CD4-positive, alpha-beta T cell treated with Interleukin-4 for 4 hours (primary cell): ENCODE measurements at places on chromosomes 16 and 17.
A peak's percentile ranks its signal among the peaks of the same experiment; 100 is the strongest.

- DNase-seq: peak; percentile 72
These were observed 7.6 kb upstream of the CYTH1 start for GRCh38 chr17:78789663-78790181.

DNA sequence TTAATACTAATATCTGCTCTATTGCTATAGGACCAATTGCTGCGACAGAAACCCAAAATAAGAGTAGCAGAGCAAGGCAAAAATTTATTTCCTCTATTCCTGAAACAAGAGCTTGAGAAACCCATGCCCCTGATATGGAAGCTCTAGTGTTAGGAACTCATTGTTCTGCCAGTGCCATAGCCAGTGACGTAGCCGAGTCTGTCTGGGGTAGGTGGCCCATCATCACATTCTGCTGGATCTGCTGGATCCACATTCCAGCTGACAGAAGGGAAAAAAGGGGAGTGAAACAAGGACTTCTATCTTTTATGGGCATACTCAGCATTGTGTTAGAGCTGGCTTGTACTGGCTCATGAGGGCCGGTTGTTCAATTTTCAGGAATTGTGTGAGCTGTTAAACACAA is 248.9 kb upstream of the MON1B start:
- DNase-seq: no peak

DNA sequence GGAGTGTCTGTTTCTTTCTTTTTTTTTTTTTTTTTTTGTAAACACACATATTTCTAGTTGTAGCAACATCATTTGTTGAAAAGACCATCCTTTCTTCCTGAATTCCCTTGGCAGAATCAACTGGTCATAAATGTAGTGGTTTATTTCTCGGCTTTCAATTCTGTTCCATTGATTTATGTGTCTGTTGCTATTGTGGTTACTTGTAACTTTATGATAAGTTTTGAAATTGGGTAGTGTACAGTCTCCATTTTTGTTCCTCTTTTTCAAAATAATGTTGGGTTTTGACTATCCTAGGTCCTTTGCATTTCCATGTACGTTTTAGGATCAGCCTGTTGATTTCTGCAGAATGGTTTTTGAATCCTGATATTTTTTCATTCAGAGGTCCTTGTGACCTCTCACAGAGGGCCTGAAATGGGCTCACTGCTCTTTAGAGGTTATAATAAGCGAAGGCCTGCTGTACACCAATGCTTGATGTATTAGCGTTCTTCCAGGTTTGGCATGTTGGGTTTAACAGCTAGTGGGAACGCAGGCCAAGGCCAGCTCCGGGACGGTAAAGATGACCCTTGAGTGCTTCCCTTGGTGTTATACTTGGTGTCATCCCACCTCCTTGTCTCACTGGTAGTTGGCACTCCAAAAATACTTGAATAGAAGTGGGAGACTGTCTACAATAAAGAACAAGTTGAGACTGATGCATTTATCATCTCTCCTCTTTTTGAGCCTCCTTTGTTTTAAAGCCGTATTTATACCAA is 43.8 kb downstream of the ZNRF1 start:
- DNase-seq: no peak

- no peak for DNase-seq
These were observed 23.3 kb downstream of the CEP295NL start for GRCh38 chr17:78879635-78880186.

GRCh38 chr16:80084614-80085013 is 456.2 kb upstream of the DYNLRB2 start:
- DNase-seq: peak; percentile 11

DNA sequence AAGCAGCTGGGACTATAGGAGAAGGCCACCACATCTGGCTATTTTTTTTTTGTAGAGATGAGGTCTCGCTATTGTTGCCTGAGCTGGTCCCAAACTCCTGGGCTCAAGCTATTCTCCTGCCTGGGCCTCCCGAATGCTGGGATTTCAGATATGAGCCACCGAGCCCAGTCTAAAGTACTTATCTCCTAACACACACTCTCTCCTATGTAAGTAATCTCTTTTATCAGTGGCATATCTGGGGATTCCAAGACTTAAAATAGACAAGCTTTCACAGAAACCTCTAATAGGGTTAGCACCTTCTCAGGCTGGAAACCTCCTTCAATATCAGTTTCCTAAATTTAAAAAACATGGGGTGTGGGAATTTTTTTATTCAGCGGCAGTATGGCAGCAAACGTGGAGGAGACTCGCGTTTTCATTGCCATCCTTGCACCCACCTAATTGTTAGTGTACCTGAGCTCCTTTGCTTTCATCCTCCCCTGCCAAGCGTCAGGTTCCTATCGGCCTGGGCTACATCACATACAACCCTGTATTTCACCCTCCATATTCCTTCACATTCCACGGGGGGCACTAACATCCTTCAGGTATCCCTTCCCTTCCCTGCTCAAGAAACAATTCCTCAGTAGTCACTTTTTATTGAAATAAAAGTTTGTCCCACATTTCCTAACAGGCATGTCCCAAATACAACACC is 1.1 kb downstream of the EZH1 start:
- no peak for DNase-seq

GRCh38 chr17:73122953-73123605 is 30.6 kb upstream of the SLC39A11 start:
- no peak for DNase-seq

GRCh38 chr17:72754513-72754912 is 338.0 kb downstream of the SLC39A11 start:
- no peak for DNase-seq

GRCh38 chr17:75059369-75060345 is 12.6 kb downstream of the KCTD2 start:
- no peak for DNase-seq

DNA sequence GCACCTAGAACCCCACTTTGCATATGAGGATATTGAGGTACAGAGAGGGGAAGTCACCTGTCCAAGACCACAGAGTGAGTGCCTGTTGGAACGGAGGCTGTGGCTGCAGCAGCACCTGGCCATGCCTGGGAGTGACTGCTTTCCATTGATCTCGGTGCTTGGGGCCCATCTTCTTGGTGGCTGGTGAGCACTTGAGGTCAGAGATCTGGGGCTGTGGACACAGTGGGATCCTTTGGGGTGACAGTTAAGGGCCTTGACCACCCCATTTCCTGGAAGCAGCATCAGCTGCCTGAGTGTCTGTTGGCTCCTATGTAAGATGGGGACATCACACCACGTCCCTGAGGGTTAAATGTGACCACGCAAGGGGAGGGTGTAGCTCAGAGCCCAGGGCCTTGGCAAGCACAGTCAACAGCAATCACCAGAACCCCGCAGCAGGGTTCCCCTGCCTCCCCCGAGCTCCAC is 111.7 kb downstream of the IRF8 start:
- no peak for DNase-seq

DNA sequence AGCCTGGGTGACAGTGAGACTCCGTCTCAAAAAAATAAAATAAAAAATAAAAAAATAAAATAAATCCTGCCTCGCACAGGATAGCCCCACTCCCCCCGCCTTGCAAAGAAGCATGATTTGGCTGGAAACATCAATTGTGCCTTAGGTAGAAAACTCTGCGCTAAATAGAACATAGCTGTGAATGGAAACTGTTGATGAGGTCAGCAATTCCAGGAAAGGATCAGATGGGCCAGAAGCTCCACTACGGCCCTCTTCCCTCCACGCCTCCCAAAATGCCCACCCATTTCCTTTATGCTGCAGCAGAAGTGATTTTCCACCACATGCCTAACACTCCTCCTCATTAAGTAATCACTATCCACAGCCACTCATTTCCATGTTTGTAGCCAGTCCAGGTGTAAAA is 473.4 kb downstream of the XYLT1 start:
- no peak for DNase-seq

- peak; percentile 45 for DNase-seq
These were observed 28.8 kb downstream of the PRKCA start for GRCh38 chr17:66331038-66331816.

DNA sequence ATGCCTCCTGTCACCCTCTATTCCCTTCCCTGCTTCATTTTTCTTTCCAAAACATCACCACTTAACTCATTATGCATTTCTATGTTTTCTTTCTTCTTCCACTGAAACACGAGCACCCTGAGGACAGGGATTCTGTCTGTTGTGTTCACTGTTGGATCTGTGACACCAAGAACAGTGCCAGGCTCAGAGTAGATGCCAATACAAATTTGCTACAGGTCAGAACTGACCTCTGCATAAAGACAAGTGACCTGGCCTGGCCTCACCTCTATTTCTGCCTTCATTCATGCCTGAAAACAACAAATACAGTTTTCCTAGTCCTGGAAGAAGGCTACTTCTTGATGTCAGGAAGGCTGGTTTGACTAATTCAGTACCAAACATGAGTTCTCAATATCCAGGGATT is 45.1 kb downstream of the SMPD3 start:
- no peak for DNase-seq

DNA sequence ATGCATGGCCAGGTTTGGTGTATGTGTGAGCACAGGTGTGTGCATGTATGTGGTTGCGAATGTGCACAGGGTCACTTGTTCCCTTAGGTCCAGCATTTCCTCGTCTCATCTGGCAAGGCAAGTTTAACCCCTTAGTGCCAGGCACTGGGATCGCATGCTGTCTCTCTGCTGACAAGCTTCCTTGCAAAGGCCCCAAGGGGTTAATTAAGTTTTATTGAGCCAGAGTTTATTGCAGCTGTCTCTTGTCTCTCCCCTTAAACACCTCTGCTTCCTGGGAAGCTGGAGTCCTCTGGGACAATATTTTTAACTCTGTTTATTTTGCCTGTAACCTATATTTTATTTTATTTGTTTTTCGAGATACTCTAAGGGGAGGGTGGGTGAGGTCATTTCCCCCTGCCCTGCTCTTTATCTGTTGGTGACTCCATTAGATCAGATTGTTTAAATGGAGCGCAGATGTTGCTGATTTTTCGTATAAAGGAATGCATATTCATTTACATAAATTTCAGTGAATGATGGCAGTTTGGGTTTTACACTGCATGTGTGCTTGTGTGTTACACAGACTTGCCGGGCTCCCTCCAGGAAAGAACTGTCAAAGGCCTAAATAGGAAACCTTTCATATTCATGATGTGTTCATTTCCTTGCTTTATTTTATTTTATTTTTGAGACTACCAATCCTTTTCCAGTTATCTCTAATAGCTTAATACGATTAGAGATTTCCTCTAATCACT is 99.7 kb downstream of the CBLN1 start:
- no peak for DNase-seq

GRCh38 chr17:57391857-57392471 is 135.6 kb downstream of the MSI2 start:
- DNase-seq: no peak

DNA sequence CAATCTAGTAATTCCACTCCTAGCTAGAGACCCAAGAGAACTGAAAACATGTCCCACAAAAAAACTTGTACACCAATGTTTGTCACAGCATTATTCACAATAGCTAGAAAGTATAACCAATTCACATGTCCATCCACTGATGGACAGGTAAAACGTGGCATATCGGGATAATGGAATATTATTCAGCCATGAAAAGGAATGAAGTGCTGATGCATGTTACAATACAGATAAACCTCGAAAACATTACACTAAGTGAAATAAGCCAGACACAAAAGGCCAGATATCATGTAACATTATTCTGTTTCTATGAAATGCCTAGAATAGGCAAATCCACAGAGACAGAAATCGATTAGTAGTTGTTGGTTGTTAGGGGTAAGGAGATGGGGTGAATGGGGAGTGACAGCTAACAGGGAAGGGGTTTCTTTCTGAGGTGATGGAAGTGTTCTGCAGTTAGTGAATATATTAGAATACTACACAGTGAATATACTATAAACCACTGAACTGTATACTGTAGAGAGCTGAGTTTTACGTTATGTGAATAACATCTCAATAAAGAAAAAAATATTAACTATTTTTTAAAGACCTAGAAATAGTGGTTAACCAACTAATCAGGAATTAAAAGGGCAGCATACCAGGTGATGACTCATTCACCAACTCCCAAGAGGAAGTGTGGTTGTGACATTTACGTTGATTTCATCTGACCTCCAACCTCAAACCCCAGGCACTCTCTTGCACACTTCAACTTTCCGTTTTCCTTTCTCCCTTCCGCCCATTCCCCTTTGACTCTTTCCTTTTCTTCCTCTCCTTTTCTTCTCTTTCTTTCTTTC is 48.6 kb downstream of the GAS7 start:
- DNase-seq: peak; percentile 61

DNA sequence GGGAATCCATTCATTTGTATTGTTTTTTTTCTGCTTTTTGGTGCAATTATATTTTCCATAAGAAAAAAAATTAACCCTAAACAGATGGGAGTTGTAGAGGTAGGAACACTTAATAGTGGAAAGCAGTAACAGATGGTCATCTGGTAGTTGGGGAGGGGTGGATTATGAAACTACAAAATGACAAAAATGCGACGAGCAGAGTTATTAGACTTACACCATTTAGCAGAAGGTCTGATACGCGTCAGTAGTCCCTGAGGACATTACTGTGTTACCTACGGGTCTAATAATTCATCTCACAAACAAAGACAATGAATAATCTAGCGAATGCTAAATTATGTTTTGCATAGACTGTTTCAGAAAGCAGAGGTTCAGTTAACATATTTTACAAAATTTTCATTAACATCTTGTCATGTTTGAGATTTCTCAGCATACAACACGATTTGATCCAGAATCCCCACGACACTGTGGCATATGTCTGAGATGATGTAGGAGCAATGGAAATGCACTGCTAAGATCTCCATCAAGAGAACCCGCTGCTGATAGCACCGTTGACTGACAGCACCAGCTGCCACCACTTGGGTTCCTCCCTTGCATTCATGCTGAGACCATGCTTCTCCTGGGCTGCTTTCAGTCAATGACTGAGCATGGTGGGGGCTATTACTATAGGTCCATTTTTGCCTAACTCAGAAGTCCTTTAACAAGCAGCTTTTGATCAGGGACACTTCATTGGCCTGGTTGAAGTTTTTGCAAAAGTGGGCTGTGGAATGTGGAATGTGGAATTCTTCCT is 182.2 kb upstream of the CPHXL start:
- DNase-seq: no peak

- DNase-seq: no peak
These were observed 550.5 kb downstream of the MAF start for GRCh38 chr16:79050063-79050462.

- no peak for DNase-seq
These were observed 9.9 kb downstream of the MXRA7 start for GRCh38 chr17:76700617-76701470.

GRCh38 chr17:53749178-53749577 is 73.5 kb upstream of the KIF2B start:
- DNase-seq: no peak

- no peak for DNase-seq
These were observed 16.0 kb upstream of the RASD1 start for GRCh38 chr17:17511881-17512858.

- peak; percentile 34 for DNase-seq
These were observed 294.1 kb downstream of the BCAS3 start for GRCh38 chr17:60971515-60972369.

- DNase-seq: no peak
These were observed 60.0 kb downstream of the CRISPLD2 start for GRCh38 chr16:84879569-84880487.

DNA sequence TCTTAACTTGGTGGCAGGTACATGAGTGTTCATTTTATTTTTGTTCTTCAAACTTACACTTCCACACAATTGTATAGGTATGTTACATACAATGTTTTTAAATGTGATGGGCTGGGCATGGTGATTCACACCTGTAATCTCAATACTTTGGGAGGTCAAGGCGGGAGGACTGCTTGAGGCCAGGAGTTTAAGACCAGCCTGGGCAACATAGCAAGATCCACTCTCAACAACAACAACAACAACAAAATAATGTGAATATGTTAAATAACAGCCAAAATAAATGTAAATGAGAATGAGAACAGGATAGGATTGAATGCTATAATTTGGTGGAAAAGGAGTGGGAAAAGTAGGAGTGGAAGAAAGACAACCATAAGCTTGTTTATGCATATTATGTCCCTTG is 2.6 kb downstream of the NSMCE1 start:
- no peak for DNase-seq

GRCh38 chr17:27565874-27566670 is 64.9 kb upstream of the LGALS9 start:
- DNase-seq: no peak
